Amygdala (tissue), 56 donors: ENCODE measurements at places on chromosomes 16 and 17.

DNA sequence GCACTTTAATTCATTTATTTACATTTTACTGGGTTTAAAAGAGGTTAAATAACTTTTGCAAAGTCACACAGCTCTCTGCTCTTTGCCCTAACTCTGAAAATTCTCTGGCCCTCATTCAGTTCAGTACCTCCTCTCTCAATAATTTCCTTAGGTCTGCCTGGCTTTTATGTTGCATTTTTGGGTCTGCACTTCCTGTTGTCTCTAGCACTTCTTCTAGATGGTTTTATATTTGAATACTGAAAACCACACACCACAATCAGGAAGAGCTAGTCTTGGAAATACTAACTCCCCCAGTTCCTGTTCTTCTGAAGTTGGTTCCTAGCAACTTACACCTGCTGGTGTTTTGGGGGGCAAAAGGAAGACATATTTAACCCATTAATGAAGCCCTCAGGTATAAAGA is 577.9 kb downstream of the HS3ST4 start:
- DNase-seq, result no peak

GRCh38 chr17:74512036-74512435 is 19.2 kb downstream of the CD300LB start:
- DNase-seq, result no peak

DNA sequence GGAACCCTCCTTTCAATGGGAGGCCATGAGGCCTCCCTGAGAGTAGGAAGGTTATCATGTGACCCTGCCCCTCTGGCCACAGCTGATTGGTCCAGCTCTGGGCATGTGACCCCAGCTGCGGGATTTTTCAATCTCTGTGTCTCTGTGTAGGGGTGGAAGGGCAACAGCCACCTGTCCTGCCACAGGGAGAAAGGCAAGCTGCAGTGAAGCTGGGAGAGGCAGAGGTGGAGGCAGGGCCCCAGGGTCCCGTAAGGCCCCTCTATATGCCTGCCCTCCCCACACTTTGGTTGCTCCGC is 10.9 kb downstream of the DNAAF8 start:
- DNase-seq, result no peak

DNA sequence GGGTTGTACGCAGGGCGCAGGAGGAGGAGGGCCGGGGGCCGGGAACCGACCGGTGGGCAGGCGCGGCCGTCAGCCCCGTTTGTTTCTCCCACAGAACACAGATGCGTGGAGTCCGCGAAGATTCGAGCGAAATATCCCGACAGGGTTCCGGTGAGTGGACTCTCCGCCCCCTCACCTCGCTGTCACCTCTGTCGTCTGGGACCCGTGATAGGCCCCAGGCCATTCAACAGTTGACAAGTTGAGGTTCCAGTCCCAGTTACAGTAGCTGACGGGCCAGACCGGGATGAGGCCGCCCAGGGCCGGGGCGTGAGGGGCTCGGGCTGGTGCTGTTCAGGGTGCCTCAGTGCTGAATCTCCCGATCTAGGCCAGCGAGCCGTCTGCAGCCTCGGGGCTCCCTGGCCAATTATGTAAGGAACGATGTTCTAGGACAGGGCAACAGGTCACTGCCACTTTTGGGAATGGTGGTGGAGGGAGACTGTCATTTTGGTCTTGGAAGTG is 628 bp downstream of the GABARAPL2 start:
- DNase-seq, result no peak

GRCh38 chr16:3968551-3968950 is 88.0 kb upstream of the CREBBP start:
- no peak for DNase-seq

DNA sequence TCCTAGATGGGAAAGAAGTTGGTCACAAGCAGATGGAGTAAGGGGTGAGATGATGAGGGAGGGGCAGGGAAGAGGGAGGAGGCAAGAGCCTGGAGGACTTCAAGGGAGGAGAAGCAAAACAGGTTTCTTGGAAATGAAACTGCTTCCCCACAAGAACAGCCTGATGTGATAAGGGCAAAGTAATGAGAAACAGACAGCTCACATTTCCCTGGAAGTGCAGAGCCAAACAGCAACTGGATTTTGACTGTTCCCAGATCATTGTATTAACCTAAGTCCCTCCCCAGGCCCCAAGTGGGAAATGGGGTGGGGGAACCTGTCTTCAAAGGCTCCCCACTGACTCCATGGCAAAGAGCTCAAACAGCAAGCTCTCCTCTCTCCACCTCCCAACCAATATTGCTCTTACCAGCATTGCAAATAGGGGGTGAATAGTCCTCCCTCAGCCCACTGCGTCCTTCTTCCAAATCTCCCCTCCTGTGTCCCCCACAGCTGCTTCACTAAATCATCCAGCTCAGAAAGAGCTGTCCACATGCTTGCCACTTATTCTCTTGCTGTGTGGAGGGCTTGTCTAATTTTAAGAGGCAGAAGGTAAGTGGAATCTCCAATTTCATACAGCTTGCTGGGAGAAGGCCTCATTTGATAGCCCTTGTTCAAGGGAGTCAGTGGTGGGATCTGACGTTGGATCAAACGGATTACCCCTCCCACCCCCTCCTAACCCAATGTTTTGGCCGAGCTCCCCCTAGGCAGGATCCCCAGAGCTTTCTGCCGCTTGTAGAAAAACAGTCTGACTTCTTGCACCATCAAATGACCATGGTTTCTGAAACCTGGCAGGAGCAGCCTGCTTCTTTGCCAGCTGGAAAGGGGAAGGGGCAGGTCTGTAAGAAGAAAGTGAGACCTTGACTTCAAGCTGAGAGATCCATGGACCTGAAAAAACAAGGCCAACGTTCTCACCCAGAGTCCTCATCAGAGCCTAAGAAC is 56.3 kb upstream of the SMIM36 start:
- no peak for DNase-seq

DNA sequence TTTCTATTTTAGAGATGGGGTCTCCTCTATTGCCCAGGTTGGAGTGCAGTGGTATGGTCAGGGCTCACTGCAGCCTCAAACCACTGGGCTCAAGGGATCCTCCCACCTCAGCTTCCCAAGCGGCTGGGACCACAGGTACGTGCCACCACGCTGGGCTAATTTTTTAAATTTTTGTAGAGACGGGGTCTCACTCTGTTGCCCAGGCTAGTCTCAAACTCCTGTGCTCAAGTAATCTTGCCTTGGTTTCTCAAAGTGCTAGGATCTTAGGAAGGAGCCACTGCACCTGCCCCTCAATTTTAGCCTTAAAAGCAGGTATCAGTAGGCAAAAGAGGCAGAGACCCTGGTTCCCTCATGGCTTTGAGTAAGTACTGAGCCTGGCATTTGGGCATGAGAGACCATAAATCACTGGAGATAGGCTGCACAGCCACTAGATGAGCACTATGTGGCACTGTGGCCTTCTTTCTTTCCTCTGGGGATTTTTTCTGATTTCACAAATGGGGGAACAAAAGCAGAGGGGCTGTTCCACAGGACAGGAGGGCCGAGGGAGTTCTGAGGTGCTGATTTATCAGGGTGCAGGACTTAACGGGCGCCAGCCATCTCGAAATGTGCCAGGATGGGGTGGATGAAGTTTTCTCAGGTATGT is 82.2 kb downstream of the PLXDC1 start:
- no peak for DNase-seq

- no peak for DNase-seq
These were observed 156.8 kb downstream of the XYLT1 start for GRCh38 chr16:17313793-17314547.

- DNase-seq, result no peak
These were observed 15.3 kb downstream of the NPLOC4 start for GRCh38 chr17:81621494-81622130.

- DNase-seq, result no peak
These were observed 7.7 kb downstream of the CYB561 start for GRCh38 chr17:63438092-63439051.

DNA sequence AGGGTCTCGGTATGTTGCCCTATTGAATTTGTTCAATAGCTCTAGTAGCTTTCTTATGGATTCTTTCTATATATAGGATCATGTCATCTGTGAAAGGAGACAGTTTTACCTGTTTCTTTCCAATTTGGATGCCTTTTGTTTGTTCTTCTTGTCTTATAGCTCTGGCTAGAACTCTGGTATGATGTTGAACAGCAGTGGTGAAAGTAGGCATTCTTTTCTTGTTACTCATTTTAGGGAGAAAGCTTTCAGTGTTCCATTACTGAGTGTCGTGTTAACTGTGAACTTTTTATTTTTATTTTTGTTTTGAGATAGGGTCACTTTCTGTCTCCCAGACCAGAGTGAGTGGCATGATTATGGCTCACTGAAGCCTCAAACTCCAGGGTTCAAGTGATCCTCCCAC is 21.2 kb downstream of the EFCAB5 start:
- no peak for DNase-seq

DNA sequence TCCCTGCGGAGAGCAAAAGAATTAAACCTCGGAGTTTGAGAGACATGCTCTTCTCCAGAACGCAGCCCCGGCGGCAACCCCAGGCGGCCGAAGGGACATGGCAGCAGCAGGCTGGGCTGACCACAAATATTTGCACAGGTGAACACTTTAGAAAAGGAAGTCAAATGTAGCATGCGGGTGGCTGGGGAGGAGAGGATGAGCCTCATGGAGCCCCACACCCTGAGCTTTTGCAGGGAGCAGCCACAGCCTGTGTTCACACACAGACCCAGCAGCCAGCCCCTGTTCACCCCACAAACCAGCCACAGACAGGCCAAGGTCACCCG is 17.8 kb downstream of the HS3ST6 start:
- no peak for DNase-seq

DNA sequence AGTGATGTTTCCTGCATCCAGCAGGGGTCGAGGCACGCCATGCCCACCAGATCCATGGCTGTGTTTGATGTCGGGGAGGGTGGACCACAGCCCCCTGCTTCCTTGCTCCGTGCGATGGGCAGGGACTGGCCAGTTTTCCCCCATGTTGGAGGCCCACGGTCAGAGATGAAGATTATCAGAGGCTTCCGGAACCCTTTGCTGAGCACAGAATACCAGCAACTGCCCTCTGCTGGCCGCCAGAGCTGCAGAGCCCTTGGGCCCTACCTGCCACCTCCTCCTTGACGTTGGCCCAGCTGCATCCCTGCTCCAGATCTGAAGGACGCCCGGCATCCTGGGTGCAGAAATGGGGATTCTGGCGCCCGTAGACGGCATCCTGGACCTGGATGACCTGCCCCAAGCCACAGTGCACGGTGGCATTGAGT is 23.7 kb upstream of the BCO1 start:
- no peak for DNase-seq

GRCh38 chr16:79426663-79427062 is 173.9 kb downstream of the MAF start:
- no peak for DNase-seq

- DNase-seq, result peak; percentile 78
These were observed at the start of gene VAMP2 for GRCh38 chr17:8162233-8162996. TSS of gene VAMP2 (minus strand) at chr17:8162948. CDS start at chr17:8162879, 69 bp downstream.

- DNase-seq, result no peak
These were observed 186.5 kb downstream of the STX8 start for GRCh38 chr17:9389111-9389527.

DNA sequence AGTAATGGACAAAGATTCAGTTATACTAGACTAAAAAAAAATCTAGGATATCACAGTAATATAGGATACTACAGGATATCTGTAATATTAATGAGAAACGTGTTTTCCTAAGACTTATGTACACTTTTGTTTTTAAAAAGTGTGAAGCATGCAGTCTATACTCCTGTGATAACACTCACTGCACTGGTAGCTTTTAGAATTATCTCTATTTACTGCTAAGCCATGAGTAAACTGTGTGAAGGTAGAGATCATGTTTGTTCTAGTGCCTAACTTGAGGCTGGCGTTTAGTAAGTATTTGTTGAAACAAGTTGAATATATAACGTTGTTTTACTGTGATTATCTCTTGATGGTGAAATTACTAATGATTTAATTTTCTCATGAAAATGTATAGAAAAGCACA is 23.9 kb downstream of the RPA1 start:
- no peak for DNase-seq

- no peak for DNase-seq
These were observed 346.0 kb downstream of the PMP22 start for GRCh38 chr17:14919094-14919493.

DNA sequence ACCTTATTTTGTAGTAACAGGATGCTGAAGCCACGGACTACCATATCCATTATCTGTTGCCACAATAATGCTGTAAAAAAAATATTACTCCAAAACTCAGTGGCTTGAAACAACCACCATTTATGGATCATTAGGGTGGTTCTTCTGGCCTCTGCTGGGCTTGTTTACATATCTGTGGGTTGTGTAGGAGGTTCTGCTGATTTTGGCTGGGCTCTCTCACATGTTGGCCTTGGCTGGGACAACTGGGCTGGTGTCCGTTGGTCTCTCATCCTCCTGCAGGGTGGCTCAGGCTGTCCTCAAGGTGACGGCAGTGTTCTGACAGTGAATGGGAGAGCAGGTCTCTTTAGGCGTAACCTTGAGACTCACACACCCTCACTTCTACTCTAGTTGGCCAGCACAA is 76.0 kb downstream of the GPR139 start:
- no peak for DNase-seq

GRCh38 chr16:86809458-86809955 is 231.2 kb downstream of the FOXL1 start:
- no peak for DNase-seq

DNA sequence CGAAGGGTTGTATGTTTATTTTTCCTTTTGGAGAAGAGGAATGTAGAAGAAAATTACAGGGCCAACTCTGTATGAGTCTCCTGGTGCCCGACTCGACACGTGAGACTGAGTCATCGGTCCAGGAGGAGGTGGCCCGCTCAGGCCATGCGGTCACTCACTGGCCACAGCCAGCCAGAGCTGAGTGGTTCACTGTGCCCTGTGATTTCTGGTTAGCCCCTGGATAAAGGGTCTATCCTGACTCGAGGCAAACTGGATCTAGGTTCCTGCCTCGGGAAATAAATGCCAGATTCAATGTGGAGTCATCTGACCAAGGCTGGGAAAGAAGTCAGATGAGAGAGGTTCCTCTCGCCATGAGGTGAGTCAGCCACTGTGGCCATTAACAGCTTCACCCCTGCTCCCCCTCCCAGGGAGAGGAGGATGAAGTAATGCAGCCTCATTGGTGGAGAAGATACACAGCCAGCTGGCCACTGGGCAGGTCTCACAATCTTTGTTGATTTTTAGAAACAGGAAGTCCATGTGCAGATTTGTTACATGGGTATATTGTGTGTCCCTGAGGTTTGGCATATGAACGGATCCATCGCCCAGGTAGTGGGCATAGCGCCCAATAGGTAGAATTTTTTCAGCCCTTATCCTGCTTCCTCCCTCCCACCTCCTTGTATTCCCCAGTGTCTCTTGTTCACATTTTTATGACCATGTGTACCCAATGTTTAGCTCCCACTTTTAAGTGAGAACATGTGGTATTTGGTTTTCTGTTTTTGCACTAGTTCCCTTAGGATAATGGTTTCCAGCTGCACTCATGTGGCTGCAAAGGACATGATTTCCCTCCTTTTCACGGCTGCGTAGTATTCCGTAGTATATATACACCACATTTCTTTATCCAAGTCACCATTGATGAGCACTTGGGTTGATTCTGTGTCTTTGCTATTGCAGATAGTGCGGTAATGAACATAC is 21.7 kb upstream of the USP36 start:
- DNase-seq, result peak; percentile 62

- no peak for DNase-seq
These were observed 140.4 kb downstream of the ENGASE start for GRCh38 chr17:79214940-79215604.

GRCh38 chr17:31788956-31789355 is 70.1 kb downstream of the COPRS start:
- DNase-seq, result no peak

- no peak for DNase-seq
These were observed 7.8 kb downstream of the SYCE1L start for GRCh38 chr16:77207030-77207429.

GRCh38 chr17:72254808-72255449 is 134.1 kb downstream of the SOX9 start:
- no peak for DNase-seq
